Epithelial cell of prostate (primary cell): ENCODE measurements at places on chromosomes 2 and 18.

DNA sequence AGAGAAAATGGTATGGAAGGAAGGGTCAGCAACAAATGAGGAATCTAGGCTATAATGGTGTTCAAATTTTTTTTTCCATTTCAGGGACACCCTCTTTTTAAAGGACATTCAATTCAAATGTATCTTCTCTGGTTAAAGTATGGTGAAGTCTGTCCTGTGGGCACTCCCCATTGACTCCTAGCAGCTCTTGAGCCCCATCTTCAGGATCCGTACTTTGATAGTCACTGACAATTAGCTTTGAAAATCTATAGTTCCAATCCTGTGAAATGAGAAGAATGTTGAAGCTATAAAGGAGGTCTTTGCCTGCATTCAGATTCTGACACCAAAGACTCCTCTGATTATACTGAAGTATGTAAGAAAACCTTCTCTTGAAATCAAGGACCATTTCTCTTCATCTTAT is 43.3 kb downstream of the KCNH7 start:
- DNase-seq: no peak

DNA sequence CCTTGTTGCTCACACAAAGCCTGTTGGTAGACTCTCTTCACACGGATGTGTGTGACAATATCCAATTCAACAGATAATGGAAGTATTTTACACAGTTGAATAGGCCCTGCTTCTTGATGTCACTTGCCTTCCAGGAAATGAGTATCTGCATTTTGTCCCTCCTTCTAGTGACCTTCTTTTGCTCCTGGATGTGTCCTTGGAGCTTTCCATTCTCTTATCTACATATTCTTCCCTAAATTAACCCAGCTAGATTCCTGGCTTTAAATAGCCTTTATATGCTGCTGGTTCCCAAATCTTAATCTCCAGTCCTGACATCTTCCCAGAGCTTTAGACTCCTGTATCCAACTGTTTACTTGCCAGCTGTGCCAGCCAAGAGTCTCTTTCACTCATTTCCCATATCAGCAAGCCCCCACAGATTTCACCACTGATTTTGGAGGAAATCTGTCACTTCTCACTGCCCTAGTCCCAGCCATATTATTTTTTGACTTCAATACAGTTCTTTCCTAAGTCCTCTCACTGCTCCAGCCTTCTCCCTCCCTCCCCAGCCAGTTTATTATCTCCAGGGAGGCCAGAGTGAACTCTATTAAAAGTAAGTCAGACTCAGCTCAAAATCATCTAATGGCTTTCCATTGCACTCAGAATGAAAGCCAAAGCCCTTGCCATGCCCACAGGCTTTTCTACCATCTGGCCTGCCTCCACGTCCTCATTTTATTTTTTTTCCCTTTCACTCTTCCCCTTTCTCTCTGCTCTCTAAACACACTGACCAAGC is 170.0 kb downstream of the PDE11A start:
- DNase-seq: no peak

DNA sequence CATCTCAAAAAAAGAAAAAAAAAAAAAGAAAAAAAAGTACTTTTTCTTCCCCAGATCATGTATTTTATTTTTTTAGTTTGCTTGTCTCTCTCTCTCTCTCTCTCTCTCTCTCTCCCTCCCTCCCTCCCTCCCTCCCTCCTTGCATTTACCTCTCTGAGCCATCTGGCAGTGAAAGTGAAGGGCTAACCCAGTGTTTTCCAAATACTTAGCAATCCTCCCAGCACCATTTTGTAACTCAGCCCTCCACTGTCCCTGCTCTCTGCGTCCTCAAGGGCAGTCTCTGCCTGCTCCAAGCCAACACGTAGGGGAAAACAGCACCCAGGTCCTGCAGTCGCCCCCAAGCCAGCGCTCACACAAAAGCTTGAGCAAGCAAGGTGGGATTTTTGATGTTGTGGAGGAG is 19.6 kb upstream of the TEX44 start:
- DNase-seq: no peak

GRCh38 chr2:59458800-59459199 is 1094.7 kb downstream of the BCL11A start:
- no peak for DNase-seq

DNA sequence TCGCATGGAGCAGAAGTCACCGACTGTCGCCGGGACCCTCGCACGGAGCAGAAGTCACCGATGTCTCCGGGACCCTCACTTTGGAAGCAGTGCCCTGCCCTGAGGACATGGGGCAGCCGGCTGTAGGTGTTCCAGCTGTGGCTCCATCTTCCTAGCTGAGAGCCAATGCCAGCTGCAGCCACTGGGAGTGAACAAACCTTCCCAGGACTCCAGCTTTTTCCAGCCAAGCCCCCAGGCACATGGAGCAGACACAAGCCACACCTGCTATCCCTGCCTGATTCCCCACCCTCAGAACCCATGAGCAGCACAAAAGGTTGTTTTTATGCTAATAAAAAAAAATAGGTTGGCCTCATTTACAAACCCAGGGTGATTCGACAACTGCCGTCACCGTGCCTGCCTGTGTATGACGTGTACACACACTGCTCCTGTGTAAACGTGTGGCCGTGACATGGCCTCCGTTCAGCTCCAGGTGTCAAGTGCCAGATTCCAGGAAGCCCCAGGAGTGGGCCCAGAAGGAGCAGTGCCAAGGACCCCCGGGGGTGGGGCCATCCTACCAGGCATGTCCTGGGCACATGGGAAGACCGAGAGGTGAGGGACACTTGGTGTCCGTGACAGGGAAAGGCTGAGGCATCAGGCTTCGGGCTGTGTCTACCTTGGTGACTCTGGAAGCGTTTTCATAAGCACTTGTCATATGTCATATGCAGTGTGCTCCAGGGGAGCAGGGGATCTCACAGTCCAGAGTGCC is 91.5 kb downstream of the EIPR1 start:
- no peak for DNase-seq

- peak; percentile 24 for DNase-seq
These were observed 43.5 kb upstream of the LMAN1 start for GRCh38 chr18:59402432-59403090.

GRCh38 chr2:168404764-168405163 is 51.3 kb upstream of the CERS6 start:
- no peak for DNase-seq

- no peak for DNase-seq
These were observed 440.8 kb downstream of the RNF144A start for GRCh38 chr2:7357993-7358392.

- DNase-seq: no peak
These were observed 5.0 kb downstream of the TMEM185B start for GRCh38 chr2:120218181-120218580.

DNA sequence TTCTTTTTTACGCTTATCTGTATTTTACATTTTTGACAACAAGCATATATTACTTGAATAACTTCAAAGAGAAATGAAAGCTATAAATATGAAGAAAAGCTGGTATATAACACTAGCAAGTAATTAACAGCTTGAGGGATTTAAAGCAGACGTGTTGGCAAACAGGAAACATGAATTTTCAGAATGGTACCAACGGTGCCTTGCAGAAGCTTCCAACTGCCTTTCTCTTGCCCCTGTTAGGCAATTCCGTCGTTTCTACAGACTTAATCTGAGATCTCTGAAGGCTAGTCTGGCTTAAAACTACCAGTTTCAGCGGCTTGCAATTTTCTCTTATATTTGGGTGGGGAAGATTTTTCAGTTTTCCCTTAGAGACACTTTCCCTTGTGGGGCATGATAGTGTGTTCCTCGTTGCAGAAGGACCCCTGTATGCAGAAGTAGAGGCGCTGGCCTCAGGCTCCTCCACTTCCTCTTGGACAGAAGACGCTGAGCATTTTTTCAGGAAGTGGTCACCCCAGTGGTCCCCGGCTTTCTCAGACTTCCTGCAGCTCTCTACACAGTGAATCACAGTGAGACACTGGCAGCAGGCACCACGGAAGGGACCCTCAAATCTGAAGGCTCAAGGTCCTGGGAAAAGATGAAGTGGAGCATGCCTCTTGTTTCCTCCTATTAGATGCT is 56.2 kb upstream of the SLC16A14 start:
- DNase-seq: no peak

GRCh38 chr2:68135448-68136320 is 22.0 kb upstream of the PNO1 start:
- no peak for DNase-seq

DNA sequence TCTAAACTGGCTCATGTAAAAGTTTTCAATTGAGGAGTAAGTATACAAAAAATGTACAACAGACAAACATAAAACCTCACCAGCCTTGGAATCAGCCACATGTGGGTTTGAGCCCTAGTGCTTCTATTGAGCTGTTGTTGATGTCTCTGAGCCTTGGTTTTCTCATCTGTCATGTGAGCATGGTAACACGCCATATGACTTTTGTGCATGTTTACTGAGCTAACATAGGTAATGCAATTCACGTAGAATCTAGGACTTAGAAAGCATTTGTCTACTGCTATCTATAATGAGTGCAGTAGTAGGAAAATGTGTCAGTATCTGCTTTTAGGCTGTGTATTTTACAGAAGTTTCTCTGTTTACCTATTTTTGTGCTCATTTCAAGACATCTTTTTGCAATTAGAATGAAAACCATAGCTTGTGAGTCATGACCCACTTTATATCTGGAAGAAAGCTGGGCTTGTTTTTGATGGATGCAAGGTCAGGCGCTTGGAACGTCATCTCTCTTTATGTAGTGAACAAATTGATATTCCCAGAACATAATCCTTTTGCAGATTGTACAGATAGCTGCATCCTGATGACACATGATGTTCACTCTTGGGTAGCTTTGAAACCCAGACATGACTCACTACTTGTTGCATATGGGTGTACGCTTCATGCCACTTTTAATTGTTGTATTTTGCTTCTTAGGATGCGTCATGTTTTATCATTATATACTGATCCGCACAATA is 94.3 kb downstream of the RNF144A start:
- no peak for DNase-seq

GRCh38 chr2:127719301-127720218 is 18.3 kb downstream of the SFT2D3 start:
- no peak for DNase-seq

GRCh38 chr2:71603851-71604725 is 150.7 kb downstream of the DYSF start:
- DNase-seq: no peak

GRCh38 chr2:118841450-118841827 is 6.0 kb downstream of the EN1 start:
- DNase-seq: no peak

- DNase-seq: no peak
These were observed 106.5 kb downstream of the PRKCE start for GRCh38 chr2:45758018-45758417.

DNA sequence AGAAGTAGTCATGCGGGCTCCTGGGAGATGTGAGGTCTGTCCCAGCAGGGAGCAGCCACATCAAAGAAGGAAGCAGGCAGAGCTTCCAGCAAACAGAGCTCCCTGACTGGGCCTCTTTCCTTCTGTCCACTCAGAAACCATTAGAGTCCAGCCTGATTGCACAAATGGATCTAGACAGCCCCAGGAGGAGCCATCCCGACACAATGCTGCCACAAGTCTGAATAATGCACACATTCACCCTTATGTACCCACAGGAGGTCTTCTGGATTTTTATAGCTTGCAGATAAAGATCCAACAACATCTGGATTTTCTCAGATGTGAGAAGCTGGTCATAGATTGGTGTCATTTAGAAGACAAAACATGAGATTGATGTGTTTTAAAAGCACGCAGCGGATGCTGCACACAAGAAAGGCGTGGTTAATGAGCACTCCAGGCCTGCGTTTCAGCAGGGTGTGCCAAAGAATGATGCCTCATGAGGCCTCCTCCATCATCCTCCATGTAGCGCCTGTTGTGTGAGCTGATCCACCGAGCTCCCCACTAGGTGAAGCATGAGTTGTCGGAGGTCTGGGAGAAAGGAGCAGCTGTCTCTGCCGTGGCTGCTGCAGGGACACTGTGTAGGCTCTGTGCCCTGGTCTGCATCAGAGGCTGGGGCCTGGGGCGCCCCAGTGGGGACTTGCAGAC is 60.6 kb downstream of the MTCL1 start:
- DNase-seq: no peak

- DNase-seq: no peak
These were observed 303.5 kb upstream of the CELF4 start for GRCh38 chr18:37869051-37869450.

GRCh38 chr18:79764131-79764530 is 33.6 kb upstream of the KCNG2 start:
- no peak for DNase-seq

- DNase-seq: no peak
These were observed 488.6 kb downstream of the CPS1 start for GRCh38 chr2:211045025-211045424.

- DNase-seq: no peak
These were observed 204.2 kb upstream of the CDH20 start for GRCh38 chr18:61129001-61129400.

DNA sequence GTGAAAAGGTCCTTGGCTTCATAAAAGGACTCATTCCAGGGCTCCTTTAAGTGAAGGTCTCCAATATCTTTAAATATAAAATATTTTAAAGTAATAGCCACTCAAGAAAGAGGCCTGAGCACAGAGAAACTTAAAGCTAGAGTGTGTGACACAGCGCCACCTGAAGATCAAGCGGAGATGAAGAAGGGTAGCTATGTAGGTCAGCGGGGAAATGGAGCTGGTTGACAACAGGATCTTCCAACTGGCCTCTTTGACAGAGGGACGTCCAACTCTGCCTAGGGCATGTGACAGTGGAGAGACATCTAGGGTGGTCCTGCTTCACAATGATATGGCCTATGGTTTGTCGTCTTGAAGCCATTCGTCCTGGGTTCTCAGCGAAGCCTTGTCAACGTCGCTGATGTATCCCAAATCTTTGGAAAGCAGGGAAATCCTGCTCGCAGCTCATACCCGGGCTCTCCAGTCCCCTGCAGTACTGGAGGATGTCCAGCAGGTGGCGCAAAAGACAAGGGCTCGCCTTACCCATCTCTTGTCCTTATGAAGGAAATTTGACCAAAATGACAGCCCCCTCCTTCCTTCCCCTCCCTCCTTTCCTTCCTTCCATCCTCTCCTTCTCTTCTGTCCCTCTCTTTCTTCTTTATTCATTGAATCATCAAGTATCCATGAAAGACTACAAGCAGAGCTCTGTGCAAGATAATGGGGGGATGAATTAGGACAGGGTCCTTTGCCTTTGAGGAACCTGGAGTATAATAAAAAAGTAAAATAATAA is 59.6 kb downstream of the LONRF2 start:
- no peak for DNase-seq

GRCh38 chr18:48790226-48790863 is 160.4 kb downstream of the SMAD7 start:
- no peak for DNase-seq

GRCh38 chr2:107323946-107324565 is 438.1 kb upstream of the ST6GAL2 start:
- no peak for DNase-seq

DNA sequence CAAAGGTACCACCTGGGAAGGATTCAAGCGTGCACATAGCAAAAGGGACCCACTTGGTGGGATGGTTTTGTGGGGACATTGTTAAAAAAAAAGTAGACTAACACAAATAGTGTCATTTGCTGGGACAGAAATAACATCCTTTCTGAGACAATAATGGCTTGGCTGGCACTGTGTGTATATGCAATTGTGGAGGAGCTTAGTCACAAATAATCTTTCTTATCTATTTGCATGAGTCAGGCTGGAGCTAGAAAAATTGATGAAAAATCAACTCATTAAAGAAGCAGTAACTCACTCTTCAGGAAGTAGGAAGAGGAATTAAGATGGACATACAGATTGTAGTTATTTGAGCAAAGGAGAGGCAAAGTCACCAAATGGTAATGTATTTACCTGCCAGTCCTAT is 29.5 kb upstream of the ITGB6 start:
- DNase-seq: no peak

- no peak for DNase-seq
These were observed 31.0 kb downstream of the RMC1 start for GRCh38 chr18:23534276-23534675.

- DNase-seq: no peak
These were observed 102.8 kb downstream of the RBMS1 start for GRCh38 chr2:160390544-160391455.
